BE2C (cell line): ENCODE measurements at places on chromosomes 4 and X.

- DNase-seq: no peak
Observed at GRCh38 chrX:119853444-119853843, 681 bp upstream of the UPF3B start.

GRCh38 chr4:184477201-184477999 lies 3.0 kb upstream of the IRF2 start:
- DNase-seq: no peak

GRCh38 chr4:180280726-180281297 lies 1962.4 kb upstream of the TENM3 start:
- peak; percentile 26 for DNase-seq

DNA sequence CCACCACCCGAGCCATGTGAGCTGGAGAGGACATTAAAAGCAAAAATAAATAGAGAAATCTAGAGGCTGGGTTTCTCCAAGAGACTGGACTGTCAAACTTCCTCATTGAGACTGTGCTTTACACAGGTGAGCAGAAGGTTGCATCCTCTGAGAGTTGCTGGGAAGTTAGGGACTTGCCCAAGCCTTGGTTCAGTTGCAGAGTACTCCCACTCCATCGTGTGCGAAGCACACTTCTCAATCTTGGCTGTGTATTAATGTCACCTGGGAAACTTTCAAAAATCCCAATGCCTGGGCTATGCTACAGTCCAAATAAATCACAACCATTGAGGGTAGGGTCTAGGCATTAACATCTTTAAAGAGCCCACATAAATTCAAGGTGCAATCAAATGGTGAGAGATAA lies 89.2 kb downstream of the ZNF330 start:
- DNase-seq: no peak

GRCh38 chr4:128249787-128250668 lies 37.6 kb downstream of the PGRMC2 start:
- DNase-seq: no peak

DNA sequence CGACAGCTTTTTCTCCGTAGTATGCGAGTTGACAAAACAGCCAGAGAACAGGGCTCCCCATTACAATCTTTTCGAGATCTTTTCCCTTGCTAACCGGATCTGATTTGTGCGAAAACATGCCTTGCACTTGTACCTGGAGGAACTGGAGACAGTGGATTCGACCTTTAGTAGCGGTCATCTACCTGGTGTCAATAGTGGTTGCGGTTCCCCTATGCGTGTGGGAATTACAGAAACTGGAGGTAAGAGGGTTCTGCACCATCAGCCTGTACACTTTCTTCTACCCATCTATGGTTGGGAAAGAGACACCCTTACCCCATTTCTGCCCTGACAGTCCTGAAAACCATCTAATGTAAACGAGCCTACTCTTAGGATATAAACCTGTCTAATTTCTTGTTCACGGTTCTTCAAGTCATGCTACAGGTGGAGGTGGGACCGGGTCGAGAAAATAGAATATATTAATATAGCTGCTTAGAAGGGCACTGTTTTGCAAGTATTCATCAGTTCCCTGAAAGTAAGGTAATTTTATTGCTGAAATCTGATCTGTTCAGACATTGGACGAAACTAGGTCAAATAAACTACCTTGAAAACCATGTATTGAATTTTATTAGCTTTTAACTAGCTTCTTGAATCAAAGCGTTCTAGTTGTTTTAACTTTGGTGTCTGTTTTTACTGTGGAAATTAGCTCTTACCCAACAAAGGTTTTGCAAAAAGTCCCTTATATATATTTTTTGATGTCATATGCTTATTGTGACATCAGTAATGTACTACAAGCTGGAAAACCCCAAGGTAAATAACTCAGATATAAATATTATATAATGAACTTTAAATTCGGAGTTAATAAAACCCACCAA lies 869 bp downstream of the TMEM184C start:
- DNase-seq: no peak

GRCh38 chr4:38576767-38577166 lies 87.2 kb upstream of the KLF3 start:
- no peak for DNase-seq

DNA sequence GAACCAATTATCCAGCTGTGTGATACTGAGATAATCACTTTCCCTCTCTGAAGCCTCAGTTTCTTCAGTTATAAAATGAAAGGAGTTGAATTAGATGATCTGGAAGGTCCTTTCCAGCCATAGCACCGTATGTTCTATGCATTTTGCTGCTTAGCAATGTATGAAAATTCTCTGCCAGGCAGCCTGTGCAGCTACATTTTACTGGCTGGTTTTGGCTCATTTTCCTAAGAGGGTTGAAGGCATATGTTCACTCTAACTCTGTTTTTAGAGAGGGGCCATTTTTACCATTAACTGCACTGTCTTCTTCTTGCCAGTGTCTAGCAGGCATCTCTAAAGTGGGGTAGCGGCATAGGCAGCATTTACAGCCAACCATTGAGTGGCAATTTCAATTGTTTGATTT lies 26.1 kb downstream of the TRPC5 start:
- DNase-seq: no peak

GRCh38 chr4:98659106-98659592 lies 738 bp upstream of the TSPAN5 start:
- DNase-seq: no peak

- no peak for DNase-seq
Observed at GRCh38 chr4:141140391-141141200, 7.3 kb upstream of the RNF150 start.

GRCh38 chr4:6257247-6258025 lies 12.2 kb upstream of the WFS1 start:
- DNase-seq: no peak

DNA sequence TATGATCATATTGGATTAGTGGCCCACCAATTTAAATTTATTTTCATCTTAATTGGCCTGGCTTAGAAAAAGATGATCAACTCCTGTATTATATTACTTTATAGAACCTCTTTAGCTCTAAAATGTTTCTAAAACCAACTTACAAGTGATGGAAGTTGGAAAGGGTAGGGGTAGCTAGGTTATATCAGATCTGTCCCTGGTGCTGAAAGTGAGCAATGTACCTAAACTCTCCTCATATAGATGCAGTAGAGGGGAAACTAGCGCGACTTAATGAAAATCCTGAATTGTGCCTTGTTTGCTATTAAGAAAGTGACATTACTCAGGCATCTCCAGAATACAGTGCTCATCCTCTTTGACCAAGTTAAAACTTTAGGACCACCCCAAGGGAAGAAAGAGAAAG lies 7.5 kb upstream of the PTCHD1 start:
- DNase-seq: no peak

DNA sequence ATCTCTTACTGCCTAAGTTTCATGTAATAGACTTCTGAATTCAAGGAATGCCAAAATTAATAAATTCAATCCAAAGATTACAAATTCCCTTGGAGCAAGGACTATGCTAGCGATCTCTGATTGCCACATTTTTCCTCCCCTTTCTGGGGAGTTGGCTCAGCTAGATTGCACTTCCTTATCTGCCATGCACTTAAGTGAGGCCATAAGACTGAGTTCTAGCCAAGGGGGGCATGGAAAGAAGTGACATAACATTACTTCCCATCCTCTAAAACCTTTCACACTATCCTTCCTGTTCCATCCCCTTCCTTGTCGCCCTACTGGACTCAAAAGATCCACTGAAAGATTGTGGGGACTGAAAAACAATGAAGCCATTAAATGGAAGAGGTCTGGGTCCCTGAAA lies 53.8 kb upstream of the TXK start:
- no peak for DNase-seq

DNA sequence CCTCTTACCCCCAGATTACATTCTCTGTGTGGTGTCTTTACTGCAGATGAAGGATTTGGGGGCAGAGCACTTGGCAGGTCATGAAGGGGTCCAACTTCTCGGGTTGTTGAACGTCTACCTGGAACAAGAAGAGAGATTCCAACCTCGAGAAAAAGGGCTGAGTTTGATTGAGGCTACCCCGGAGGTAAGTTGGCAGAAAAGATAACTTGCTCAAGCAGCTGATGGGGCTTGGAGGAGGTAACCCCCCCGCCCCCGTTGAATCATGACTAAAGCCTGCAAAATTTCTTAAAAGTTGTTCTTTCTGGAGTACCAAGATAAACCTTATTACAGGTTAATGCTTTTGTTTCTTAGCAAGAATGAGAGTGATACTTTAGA lies 1.5 kb downstream of the CCNG2 start:
- no peak for DNase-seq

GRCh38 chr4:8191136-8191747 lies 7.8 kb upstream of the SH3TC1 start:
- no peak for DNase-seq

GRCh38 chr4:48722509-48723446 lies 57.3 kb downstream of the FRYL start:
- no peak for DNase-seq

DNA sequence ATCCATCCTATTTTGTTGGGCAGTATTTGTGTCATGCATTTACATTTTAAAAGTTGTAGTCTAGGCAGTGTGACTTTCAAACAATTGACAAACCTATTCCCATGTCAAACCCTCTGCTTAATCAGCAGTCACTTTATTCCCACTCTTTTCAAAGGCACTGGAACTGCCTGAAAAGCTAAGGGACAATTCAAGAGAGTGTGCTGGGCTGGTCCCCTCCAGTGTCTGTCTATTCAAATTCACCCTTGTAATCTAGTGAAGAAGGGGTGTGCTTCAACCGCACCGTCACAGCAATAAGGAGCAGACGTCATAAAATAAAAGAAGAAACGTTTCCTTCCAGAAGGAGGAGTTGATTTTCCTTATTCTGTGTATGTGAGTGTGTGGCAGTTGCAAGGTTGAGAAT lies 197.0 kb upstream of the MAD2L1 start:
- DNase-seq: no peak

DNA sequence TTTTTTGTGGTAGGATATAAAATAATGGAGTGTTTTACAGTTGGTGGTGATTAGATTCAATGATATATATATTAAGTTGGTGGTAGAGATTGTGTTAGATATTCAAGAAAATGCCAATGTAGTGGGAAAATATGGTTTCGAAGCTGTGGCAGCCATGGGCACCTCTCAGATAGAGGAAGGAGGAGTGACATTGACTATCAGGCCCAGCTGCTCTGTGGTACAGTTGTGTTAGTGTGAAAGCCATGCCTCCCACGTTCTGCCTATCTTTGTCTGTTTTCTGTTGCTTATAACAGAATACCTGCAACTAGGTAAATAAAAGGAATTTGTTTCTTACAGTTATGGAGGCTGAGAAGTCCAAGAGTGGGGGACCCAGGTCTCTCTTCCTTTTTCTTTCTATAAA lies 101.9 kb downstream of the ARHGAP10 start:
- DNase-seq: no peak

GRCh38 chr4:181592221-181592745 lies 650.9 kb upstream of the TENM3 start:
- no peak for DNase-seq

DNA sequence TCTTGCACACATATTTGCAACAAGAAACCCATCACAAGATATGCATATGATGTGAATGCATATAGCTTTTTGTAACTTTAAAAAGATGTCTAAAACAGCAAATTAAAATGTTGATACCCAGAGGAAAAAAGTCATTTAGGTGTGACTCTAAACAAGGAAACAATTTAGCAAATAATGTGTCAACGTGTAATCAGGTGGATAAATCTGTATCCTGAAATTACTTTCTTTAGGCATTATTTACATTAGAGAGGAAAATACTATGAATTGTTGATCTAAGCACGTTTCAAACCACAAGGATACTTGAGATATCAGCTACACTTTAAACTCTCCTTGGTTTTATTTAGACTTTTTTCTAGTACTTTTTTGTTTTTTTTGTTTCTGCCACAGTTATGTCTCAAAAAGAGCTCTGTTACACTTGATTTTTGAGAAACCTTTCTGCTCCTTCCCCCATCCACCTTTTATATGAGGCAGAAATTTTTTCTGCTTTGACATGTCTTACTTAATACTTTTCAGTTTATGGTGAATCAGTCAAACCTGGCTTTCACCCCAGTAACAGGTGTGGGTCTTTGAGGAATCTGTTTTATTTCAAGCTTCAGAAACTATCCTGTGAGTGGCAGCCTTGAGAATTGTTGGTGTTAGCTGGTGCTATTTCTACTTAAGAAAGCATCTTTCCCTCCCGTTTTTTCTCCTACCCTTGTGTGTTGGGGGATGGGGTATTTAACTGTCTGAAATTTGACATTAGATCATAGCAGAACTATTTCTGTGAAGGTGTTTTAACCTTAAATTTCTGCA lies 1.9 kb downstream of the NPNT start:
- DNase-seq: no peak

GRCh38 chr4:125704726-125705125 lies 390.0 kb downstream of the FAT4 start:
- no peak for DNase-seq

DNA sequence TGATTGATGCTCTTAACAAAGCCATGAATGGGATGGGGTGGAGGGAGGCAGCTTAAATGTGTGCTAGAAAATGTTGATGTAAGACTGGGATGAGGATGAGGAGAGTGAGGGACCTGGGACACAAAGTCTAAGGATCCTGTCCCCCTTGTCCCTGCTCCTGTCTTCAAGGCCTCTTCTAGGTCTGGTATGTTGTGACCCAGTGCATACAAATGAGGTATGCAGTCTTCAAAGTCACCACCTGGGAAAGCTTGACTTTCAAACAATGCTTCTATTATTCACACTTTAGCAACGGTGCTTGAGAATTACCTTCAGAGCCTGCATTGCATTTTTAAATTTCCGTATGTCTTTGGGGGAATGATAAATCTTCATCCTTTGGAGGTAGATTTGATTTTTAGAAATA lies 88.4 kb upstream of the SLC34A2 start:
- no peak for DNase-seq

GRCh38 chr4:3652586-3652985 lies 113.6 kb upstream of the ADRA2C start:
- DNase-seq: no peak

- no peak for DNase-seq
Observed at GRCh38 chrX:145881175-145881995, 63.8 kb downstream of the SLITRK2 start.

GRCh38 chr4:63757929-63758328 lies 651.3 kb downstream of the TECRL start:
- no peak for DNase-seq

GRCh38 chr4:19230906-19231545 lies 1020.7 kb upstream of the SLIT2 start:
- DNase-seq: no peak

DNA sequence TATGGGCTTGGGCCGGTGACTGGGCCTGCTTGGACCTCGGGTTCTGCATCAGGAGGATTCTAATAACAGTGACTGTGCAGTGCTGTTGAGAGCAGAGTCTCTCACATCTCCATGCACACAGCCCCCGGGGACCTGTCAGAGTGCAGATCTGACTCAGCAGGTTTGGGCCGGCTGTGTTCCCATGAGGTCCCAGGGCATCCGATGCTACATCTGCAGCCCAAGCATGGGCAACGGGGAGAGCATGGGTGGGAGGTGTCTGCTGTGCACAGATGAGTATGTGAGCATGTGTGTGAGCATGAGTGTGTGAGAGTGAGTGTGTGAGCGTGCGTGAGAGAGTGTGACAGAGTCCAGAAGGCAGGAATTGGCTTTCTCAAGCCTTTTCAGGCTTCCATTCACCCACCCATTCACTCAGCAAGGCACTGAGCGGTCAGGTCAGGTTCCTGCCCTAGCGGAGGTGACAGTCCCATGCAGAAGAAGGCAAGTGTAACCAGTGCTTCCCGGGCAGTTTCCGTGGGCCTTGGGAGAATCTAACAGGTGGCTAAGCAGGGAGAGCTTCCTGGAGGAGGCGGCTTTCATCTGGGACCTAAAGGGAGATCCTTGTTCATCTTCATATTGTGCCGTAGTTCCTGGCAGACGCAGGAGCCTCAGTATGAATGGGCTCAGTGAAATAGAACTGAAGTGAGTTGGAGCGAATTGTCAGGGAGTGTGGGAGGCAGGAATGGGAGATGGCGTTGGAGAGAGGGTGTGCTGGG lies 62.6 kb downstream of the SORCS2 start:
- peak; percentile 69 for DNase-seq
